ENCODE measurements at places on chromosomes 5 and 9.

GRCh38 chr9:121577166-121577565, 74.3 kb upstream of the DAB2IP start:
- DNase-seq = no peak

- no peak for DNase-seq
Observed at GRCh38 chr9:109717342-109717741, 62.7 kb upstream of the PALM2AKAP2 start.

DNA sequence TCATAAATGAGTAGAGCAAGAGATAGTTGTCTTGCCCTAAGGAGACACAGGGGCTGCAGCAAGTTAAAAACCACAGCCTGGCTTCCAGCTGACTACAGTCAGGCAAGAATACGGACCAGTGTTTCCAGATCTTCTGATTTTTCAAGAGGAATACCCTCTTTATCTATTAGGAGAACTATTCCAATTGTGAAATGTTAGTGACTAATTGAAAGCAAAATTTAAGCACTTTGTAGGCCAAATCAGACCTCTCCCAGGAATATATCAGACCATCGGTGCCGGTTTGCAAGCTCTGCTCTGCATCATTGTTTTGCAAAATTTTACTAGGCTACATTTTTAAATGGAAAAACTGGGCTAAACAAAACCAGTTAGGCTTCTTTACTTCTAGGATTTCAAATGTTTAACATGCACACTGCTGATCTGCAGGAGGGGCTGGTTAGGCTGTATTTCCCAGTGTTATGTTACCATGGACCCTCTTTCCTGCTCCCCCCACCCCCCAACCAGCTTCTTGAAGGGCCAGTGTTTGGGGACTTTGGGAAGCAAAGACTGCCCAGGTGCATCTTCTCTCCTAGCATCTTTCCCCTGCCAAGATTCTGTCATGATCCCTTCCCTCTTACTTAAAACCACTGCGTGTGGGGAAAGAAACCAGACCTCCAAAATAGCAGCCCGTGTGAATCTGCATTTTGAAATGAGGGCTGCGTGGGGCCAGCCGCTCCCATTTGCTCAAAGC, 1.1 kb upstream of the ARSI start:
- no peak for DNase-seq

GRCh38 chr9:109498195-109499092, at the start of gene PTPN3:
PTPN3 (minus strand) TSS chr9:109498307; CDS start chr9:109463434, 34,873 bp downstream.
- no peak for DNase-seq

- no peak for DNase-seq
Observed at GRCh38 chr5:128011339-128011738, 72.2 kb upstream of the SLC12A2 start.

DNA sequence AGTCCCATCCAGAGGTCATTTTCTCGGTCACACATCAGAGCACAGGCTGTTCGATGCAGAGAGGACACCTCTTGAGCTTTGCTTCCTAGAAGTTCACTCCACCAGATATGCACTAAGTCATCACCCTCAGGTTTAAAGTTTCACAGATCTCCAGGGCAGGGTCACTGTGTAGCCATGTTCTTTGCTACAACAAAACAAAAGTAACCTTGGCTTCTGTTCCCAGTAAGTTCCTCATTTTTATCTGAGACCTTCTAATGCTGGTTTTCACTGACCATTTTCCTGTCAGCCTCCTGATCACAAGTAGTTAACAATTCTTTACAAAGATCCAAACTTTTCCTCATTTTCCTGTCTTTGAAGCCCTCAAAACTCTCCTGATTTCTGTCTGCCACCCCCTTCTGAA, 97.5 kb upstream of the CTSV start:
- no peak for DNase-seq

- no peak for DNase-seq
Observed at GRCh38 chr9:124450931-124451661, 845 bp downstream of the ADGRD2 start.

DNA sequence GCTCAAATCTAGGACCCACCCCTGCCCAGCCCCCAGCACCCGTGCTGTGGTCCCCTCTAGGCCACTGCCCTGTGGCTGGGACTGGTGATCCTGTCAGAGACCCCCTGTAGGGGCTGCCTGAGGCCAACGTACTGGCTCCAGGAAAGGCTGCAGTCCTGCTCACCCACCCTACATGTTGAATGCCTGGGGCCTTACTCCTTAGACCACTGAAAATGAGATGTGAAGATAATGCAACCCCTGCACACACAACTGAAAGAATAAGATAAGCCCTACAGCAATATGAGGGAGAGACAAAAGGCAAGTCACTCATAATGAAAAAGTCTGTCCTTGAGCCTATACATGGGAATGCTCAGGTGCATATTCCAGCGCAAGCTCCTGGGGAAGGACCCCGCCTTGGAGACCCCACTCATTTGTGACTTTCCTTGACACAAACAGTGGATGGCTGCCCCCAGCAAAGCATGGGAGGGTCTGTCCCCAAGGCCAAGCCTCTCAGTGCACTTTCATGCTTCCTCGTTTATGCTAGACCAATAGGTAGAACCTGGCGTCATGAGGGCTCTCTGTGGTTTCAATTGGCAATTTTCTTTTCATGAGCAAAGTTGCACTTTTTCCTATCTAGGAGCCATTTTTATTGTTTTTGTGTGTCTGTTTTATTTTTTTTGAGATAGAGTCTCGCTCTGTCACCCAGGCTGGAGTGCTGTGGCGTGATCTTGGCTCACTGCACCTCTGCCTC, 12.5 kb upstream of the WNK2 start:
- DNase-seq = no peak

- no peak for DNase-seq
Observed at GRCh38 chr9:134063088-134063570, 4.7 kb downstream of the BRD3 start.

GRCh38 chr9:90927496-90927895, 125.9 kb downstream of the SYK start:
- DNase-seq = no peak

GRCh38 chr9:96460470-96460869, 10.5 kb downstream of the HABP4 start:
- DNase-seq = no peak

DNA sequence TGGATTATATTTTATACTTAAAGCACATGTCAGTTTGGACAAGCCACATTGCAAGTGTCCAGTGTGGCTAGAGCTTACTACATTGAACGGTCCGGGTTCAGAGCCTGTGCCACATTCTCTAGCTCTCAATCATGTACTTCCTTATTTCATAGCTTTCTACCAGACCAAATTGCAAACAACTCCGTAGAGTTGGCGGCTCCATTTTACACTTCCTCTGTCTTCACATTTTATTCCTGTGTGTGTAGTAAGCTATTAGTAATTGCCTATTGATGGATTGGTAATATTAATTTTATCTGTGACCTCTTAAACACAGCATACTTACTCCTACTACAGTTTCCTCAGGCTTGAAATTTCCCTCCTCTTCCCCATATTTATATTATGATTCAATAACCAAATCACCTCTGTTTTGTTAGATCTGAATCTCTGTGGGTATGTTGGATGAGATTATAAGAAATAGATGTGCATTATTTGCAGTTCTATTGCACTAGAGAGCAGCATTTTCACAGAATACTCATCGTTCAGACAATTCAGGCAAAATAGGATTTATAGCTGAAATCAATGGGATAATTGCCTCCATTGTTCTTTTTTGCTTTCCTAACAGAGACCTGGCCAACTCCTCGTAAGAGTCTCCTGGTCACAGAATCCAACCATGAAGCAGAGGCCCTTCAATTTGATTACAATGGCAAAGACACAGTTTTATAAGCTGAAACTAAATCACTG, 29.0 kb upstream of the C9orf72 start:
- no peak for DNase-seq

- no peak for DNase-seq
Observed at GRCh38 chr5:171447226-171447625, 27.8 kb downstream of the FGF18 start.

- no peak for DNase-seq
Observed at GRCh38 chr5:161201558-161201957, 345.0 kb downstream of the GABRB2 start.

DNA sequence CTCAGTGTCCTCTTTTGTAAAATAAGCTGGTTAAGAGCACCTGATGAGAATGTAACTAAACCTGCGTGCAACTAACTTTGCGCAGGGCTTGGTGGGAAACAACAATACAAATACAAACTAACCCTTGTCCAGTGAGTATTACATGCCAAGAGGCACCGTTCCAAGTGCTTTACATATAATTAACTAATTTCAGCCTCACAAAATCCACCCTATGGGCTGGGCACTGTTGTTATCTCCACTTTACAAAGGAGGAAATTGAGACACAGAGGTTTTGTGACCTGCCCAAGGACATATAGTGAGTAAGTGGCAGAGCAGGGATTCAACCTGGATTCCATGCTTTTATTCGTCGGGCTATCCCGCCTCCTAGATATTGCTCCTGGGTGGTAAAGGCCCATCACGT, 26.2 kb upstream of the TNIP1 start:
- no peak for DNase-seq

GRCh38 chr5:172933238-172933637, 26.0 kb upstream of the RPL26L1 start:
- no peak for DNase-seq

DNA sequence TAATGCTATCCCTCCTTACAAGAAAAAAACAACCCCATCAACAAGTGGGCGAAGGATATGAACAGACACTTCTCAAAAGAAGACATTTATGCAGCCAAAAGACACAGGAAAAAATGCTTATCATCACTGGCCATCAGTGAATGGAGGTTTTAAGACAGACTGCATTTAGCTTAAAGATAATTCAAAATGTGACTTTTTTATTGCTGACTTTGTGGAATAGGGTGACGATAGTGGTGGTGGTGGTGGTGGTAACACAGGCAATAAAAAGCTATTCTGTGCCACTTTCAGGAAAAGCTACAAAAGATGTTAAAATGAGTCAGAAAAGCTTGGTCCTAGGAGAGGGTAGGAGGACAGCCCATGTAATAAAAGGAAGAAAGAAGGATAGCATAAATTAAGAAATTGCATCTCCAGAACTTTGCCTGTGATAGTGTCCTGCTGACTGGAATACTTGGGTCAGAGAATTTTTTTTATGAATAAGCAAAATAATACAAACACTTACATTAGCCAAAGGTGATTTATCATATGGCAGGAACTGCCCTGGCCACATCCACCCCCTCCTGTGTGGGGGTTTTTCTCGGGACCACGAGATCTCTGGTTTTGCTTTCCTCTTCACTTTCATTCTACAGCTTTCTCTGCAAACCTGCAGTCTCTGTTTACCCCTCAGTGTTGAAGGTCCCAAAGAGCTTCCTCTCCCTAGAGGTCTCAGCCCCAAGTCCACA, 186.7 kb downstream of the DRD1 start:
- DNase-seq = no peak

DNA sequence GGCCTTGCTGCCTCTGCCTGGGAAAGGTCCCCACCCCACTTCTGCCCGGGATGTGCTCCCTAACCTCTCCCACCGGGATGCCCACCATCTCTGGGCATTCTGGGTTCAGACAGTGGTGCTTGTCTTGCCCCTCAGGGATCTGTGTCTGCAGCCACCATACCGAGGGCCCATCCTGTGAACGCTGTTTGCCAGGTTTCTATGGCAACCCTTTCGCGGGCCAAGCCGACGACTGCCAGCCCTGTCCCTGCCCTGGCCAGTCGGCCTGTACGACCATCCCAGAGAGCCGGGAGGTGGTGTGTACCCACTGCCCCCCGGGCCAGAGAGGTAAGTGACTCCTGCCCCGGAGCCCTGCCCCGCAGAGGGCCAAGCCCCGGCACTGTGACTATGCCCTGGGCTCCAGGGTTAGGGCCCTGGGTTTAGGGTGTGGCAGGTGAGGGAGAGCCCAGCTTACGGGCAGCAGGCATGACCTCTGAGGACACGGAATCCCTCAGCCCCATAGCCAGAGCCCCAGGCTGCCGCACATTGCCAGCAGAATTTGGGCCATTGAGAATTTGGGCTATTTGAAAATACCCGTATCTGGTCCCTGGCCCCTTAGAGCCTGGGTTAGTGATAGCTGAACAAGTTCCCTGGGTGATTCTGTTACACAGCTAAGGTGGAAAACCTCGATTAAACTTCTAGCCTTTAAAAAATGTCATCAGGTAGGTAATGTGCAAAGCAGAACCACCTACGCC, 35.3 kb upstream of the AIF1L start:
- DNase-seq = no peak

DNA sequence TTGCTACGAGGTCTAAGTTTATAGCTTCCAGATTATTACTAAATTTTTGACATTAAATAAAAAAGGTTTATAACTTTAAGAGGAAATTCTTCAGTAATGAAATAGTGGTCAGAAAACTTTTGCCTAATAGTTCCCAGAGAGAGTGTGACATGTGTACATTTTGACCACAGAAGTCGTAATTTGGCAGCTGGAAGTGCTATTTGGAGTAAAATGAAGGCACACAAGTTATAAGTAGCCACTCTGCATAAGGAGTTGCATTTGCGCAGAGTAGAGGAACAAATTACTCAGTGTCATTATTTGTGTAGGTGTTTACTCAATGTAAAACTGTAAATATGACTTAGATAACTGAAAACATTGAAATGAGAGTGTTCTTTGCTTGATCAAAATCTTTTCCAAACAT, 408.4 kb downstream of the CCDC171 start:
- no peak for DNase-seq

GRCh38 chr5:53327811-53328334, 152.6 kb upstream of the FST start:
- no peak for DNase-seq

DNA sequence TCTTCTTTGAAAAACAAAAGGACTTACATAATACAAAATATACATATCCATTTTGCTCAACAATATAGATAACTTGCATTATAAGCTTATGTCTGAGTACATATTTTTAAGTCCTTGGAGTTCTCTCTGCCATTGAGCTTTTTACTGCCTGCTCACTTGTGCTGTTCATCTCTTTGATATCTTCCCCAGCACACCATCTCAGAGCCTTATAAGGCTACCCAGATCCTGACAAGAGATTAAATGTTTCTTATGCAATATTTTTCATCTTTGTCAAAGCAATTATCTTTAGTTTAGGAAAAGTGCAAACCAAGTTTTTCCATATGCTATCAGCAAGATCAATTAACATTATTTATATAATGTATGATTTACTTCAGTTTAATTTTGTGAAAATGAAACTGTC, 60.7 kb upstream of the ITGA1 start:
- no peak for DNase-seq

GRCh38 chr9:99135456-99135855, 30.5 kb downstream of the TGFBR1 start:
- DNase-seq = no peak

- no peak for DNase-seq
Observed at GRCh38 chr5:68027519-68027918, 188.0 kb upstream of the PIK3R1 start.

GRCh38 chr5:17020678-17021601, 84.9 kb upstream of the MYO10 start:
- DNase-seq = no peak
